ENCODE measurements at places on chromosomes 2 and 18.

GRCh38 chr2:42880738-42881690 is 88.6 kb upstream of the HAAO start:
- DNase-seq = no peak

GRCh38 chr2:104371087-104371781 is 482.7 kb upstream of the POU3F3 start:
- DNase-seq = no peak

DNA sequence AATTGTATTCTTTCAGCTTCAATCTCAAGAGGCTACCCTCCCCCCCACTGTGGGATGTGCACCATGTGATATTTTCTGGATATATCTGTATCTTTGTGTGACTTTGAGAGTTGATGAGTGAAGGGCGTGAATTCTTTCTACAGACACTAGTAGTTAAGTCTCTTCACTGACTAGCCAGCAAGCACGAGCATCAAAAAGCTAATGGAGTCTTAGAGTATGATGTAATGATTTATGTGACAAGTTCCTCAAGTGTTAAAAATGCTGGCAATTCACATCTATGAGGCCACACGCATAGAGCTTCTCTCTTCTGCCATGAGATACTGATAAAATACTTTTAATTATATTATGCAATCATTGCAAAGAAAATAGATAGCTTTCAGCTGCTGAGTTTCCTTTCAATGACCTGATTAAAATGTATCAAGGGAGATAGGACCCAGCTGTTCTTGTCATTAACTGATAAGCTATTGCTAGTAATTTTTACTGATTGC is 304.8 kb downstream of the TRIB2 start:
- DNase-seq = no peak

DNA sequence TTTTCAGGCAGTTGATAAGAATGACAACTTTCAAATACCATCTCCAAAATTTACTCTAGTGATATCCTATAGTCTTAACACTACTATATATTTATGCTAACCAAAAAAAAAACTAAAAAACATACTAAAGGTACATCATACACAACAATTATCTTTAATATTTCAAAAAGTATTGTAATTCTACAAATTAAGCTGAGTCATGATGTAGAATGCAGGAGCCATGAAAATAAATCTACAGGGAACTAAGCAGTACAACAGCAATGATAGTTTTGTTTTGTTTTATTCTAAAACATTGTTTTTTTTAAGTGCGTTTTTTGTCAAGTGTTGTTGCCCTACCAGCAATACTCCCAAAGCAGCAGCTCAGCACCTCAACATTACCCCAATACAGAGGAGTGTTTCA is 314.3 kb downstream of the FSIP2 start:
- no peak for DNase-seq

DNA sequence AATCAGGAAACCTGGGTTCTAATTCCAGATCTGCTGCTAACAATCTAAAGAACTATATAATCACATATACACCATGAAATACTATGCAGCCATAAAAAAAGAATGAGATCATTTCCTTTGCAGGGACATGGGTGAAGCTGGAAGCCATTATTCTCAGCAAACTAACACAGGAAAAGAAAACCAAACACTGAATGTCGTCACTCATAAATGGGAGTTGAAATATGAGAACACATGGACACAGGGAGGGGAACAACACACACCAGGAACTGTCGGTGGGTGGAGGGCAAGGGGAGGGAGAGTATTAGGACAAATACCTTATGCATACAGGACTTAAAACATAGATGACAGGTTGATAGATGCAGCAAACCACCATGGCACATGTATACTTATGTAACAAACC is 33.2 kb downstream of the CDH2 start:
- DNase-seq = no peak

GRCh38 chr2:169160926-169161481 is 91.6 kb downstream of the DHRS9 start:
- no peak for DNase-seq

DNA sequence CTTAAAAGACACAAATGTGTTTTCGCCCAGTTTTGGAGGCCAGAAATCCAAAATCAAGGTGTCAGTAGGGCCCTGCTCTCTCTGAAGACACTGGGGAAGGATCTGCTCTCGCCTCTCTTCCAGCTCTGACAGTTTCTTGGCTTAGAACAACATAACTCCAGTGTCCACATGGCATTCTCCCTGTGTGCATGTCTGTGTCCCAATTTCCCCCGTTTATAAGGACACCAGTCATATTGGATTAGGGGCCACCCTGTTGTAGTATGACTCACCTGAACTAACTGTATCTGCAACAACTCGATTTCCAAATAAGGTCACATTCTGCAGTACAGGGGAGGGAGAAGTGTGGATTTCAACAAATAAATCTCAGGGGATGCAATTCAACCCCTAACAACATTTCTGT is 263.2 kb downstream of the SS18 start:
- DNase-seq = no peak

- DNase-seq = no peak
These were observed 93.7 kb downstream of the SESTD1 start for GRCh38 chr2:179170901-179171300.

DNA sequence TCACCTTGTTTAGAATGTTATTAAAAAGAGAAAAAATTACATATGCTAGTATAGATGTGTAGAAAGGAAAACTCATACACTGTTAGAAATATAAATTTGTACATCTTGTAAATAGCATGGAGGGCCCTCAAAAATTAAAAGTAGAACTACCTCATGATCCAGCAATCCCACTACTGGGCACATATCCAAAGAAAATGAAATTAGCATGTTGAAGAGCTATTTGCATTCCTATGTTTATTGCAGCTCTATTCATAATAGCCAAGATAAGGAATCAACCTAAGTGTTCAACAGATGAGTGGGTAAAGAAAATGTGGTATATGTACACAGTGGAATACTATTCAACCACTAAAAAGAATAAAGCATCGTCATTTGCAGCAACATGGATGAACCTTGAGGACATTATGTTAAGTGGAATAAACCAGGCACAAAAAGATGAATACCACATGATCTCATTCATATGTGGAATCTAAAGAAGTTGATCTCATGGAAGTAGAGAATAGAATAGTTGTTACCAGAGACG is 251.5 kb upstream of the THUMPD2 start:
- no peak for DNase-seq

GRCh38 chr2:96505231-96505889 is at the start of gene NEURL3:
Gene NEURL3 (minus strand): TSS chr2:96505357. CDS start chr2:96505286, 71 bp downstream.
- no peak for DNase-seq

GRCh38 chr18:54416436-54416835 is 58.7 kb downstream of the C18orf54 start:
- DNase-seq = no peak

DNA sequence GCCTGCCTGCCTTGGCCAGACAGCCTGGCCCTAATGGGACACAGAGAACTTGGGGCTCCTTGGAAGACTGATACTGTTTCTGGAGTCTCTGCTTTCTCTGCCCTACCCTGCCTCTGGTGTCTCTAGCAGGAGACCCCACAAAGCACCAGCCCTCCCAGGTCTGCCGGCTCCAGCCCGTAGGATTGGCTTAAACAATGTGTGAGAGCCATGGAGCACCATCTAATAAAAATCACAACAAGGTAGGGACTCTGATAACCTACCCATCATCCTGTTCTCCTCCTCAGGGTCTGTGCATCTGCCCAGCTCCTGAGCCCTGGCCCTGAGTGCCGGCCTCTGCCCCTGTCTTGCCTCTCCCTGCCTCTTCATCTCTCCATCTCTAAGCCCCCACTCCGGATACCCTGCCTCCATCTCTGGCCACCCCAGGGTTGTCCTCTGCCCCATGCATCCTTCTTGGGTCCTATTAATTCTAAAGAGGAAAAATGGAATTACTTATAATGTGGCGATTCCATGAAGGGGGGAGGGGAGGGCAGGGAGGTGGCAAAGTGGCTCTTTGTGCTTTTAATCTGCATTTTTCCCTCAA is 1.2 kb upstream of the ECEL1 start:
- DNase-seq = no peak

DNA sequence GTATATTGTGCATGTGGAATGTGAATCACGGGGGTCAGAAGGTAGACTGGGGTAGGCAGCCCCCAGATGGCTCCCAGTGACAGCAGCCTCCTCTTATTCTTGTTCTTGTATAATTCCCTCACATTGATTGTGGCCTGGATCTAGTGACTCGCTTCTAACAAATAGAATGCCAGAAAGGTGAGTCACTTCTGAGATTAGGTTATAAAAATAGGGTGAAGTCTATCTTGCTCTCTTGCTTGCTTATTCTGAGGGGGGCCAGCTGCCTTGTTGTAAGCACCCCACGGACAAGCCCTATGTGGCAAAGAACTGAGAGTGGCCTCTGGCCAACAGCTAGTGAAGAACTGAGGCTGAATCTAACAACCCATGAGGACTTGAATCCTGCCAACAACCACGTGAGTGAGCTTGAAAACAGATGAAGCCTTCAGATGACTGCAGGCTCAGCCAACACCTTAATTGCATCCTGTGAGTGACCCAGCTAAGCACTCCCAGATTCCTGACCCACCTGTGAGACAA is 15.6 kb upstream of the RMND5A start:
- DNase-seq = no peak

DNA sequence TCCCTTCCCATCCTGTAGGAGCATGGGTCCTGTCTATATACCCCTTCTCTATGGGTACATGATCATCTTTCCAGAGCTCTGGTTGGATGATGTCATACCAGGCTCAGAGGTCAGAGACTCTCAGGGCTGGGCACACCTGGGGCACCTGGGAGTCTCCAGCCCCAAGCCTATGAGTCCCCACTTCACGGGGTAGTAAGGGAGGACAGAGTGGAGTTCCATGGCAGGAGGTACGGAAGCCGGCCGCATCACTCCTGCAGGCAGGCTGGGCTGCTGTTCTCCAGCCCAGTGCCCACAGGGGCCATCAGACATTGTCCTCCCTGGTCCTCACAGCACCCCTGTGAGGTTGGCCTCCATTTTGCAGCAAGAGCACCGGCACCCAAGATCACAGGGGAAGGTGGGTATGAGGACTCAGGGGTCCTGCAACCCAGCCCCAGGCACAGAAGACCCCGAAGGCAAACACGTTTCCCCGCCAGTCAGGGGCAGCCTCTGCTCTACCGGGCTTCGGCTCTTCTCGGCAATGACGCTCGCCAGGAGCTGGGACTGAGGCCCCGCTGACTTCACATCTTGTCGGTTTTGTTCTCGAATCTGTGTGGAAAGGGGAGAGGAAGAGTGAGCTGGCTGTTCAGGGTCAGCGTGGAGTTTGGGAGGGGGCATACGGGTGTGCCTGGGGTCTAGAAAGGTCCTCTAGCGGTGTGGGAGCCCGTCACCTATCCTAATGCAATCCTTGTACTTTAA is 91.5 kb downstream of the ADD2 start:
- no peak for DNase-seq

DNA sequence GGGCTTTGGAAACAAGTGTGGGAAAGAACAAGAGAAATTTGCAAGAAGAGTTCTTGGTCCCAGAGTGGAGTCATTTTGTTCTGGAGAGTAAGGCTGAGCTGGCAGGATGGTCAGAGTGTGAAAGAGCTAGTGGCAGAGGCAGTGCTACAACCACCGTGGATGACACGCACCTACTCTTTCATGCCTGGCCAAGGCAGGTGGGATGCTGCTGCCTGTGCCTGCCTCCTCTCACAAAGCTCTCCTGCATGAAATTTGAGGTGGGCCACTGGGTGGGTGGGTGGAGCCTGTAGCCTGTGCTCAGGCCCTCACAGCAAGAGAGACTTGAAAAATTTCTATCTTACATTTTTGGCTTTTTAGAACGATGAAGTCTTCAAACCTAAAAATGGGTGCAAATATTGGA is 9.4 kb upstream of the INO80C start:
- DNase-seq = no peak

- no peak for DNase-seq
These were observed 131.2 kb downstream of the THADA start for GRCh38 chr2:43464590-43464989.

DNA sequence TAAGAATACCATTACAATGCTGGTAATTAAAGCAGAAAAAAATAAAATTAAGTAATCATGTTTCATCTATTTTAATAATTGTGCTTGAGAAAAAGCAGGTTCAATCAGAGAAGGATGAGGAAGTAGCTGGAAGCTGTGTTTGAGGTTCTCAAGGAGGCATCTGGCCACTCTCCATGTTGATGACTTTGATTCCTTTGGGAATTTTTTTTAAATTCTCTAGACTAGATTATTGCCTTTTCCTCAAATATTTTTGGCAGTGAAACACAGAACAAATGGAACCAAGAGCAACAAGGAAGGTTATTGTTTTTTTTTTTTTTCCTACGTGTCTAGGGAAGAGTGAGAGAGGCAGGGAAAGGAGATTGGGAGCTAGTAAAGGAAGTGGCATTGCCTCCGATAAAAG is 99.9 kb upstream of the NRP2 start:
- no peak for DNase-seq

DNA sequence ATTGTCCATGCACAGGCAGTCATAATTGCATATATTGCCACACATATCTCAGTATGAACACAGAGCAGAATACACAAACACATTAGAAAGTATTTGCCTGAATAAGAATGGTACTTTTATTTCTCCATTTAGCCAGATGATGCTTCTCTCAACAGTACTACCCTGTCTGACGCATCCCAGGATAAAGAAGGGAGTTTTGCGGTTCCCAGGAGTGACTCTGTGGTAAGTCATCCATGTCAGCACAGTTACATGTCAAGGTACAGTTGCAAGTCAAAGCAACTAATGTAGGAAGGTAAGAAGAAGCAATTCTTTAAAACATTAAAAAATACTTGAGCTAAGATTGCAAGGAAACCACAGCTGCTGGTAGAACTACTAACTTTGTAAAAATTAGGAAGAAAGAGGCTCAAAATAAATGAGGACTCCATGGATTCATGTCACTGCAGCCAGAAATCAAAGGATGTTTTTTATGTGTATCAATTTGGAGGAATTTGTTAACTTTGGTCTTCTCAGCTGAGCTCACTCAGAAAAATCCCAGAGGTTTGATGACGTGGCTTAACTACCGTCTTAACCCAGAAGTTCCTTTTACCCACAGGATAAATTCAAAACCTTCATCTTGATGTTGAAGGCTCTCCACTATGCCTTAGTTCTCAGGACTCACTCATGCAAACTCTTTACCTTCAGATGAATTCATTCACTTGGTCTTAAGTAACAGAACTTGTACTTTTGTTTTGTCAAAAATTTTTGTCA is 130.3 kb downstream of the ARHGAP28 start:
- no peak for DNase-seq

GRCh38 chr18:74498712-74499627 is 2.8 kb downstream of the CNDP2 start:
- peak; percentile 57 for DNase-seq

DNA sequence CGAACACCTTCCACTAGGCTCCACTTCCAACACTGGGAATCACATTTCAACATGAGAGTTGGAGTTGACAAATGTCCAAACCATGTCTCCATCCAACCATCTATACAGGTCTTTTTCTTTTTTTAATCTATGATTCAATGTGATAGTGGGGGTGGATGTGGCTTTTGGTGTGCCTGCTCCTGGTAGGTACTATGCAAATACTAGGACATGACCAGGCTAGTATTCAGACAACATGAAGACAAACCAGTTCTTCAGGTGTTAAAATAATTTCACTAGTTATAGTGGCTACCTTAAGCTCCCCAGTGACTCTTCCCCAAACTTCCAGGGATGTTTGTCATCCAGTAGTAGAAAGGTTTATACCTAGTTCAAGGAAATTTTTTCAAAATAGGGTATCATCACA is 387.5 kb downstream of the CDH2 start:
- DNase-seq = no peak

All from T-helper 17 cell (primary cell).